ENCODE measurements at places on chromosomes 7 and 10.

GRCh38 chr7:5678295-5679047 lies 103.0 kb downstream of the RNF216 start:
- no peak for DNase-seq

GRCh38 chr7:154767821-154768415 lies 235.0 kb downstream of the PAXIP1 start:
- DNase-seq = no peak

DNA sequence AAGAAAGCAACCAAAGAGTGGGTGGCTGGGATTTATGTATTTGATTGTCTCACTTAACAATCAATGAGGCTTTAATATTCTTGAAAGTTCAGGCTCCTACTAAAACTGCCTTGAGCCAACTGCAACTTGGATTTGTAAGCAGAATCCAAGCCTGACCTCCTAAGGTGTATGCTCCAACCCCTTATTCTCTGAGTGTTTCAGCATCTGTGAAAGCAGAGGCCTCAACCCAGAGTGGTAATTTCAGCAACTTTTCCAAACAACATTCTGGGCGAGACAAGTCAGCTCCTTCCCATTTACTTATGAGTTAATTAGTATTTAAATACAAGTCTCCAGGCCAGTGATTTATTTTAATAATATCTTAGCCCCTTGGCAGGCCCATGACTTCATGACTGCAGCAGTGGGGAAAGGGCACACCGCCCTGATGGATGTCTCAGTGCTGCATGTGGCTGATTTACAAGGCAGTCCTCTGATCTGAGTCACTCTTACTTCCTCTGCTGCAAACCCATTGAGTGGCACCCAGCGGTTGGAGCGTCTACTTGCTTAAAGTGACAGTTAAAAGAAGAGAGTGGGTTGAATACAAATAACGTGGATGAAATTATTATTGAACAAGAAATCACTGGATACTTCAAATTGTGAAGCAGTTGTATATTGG lies 209.1 kb downstream of the TRIL start:
- DNase-seq = no peak

DNA sequence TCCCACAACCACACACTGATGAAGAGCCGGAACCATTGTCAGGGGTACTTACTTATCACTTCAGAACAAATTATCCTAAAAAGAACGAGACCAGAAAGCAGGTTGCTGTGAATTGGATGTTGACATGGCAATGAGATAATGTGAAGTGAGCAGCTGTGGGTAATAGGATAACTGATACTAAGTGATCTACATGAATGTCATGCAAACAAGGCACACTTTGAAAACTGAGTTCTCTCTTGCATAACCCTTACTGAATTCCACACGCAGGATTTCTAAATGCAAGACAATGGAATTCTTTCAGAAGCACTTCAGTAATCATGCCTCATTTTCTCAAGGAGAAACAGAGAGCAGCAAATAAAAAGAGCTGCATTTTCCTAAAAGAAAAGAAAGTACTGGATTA lies 242.5 kb upstream of the TMEM229A start:
- DNase-seq = no peak

GRCh38 chr7:138029941-138030340 lies 28.1 kb upstream of the CREB3L2 start:
- no peak for DNase-seq

DNA sequence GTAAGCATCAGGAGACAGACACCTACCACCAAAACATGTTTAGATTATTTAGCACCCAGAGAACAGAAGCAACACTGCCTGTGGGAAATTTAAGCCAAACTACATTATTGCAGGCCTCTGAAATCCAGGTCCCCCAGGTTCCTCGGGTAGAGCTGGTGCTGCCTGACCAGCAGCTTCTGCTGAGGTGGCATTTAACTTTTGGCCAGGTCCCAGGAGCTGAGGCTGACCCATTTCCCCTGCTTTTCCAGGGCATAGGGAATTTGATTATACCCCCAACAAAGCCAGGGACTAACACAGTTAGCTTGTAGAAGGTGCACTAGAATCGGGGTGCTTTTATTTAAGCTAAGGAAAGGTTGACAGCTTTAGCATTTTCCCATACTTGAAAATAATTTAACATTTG lies 4.7 kb downstream of the LRRC4 start:
- no peak for DNase-seq

GRCh38 chr7:37971491-37971890 lies 51.1 kb downstream of the EPDR1 start:
- DNase-seq = no peak

DNA sequence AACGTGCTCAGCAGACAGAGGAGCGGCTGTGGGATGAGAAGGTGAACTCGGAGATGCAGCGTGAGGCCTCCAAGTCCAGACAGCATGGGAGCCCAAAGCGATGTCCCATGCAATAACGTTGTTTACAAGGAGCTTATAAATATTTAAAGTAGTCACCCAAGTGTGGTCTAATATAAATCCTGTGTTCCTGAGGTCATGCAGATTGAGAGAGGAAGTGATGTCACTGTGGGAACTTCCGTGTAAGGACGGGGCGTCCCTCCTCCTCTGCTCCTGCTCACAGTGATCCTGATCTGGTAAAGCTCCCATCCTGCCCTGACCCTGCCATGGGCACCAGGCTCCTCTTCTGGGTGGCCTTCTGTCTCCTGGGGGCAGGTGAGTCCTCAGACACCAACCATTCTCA lies 94.7 kb upstream of the PRSS58 start:
- no peak for DNase-seq

GRCh38 chr10:21885940-21886339 lies 117.6 kb downstream of the DNAJC1 start:
- DNase-seq = no peak

GRCh38 chr10:71995887-71996575 lies 31.8 kb downstream of the CHST3 start:
- DNase-seq = no peak

DNA sequence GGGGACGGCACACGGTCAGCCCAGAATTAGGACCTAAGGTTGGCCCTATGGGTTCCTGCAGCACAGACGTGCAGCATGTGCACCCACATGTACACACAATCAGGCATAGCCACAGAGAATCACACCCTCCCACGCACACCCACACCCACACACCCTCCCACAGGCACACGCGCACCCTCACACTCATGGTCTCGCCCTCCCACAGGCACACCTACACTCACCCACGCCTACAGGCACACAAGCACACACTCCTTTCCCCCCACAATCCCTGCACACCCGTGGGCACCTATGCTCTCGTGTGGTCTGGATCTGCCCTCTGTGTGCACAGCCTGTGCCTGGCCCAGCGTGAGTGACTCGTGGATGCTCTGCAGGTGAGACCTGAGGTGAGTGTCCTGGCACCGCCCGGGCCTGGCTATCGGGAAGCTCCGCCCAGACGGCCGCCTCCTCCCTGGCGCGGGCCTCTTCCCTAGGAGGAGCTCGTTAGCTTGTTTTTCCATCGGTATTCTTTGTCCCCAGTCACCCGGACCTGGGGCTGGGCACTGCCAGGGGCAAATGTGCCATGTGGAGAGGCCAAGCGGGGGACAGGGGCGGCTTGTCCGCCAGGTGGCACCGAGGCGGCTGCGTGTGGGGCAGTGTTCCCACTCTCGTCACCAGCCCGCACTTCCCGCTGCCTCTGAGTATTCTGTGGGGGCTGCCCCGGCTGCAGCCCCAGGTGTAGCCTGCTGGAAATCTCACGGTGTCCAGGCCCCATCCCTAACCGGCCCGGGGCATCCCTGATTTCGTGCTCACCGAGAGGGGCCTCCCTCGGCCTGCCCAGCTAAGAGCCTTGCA lies 110.2 kb upstream of the FAM20C start:
- DNase-seq = no peak

DNA sequence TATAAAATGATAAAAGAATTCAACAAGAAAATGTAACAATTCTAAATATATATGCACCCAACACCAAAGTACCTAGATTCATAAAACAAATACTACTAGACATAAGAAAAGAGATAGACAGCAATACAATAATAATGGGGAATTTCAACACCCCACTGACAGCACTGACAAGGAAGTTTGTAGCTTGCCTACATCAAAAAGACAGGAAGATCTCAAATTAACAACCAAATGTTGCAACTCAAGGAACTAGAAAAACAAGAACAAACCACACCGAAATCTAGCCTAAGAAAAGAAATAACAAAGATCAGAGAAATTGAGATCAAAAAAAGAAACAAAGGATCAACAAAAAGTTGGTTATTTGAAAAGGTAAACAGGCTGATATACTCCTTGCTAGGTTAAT lies 36.5 kb upstream of the TNKS2 start:
- DNase-seq = no peak

- DNase-seq = no peak
Measured at GRCh38 chr10:29083096-29083495, 205.8 kb upstream of the LYZL1 start.

DNA sequence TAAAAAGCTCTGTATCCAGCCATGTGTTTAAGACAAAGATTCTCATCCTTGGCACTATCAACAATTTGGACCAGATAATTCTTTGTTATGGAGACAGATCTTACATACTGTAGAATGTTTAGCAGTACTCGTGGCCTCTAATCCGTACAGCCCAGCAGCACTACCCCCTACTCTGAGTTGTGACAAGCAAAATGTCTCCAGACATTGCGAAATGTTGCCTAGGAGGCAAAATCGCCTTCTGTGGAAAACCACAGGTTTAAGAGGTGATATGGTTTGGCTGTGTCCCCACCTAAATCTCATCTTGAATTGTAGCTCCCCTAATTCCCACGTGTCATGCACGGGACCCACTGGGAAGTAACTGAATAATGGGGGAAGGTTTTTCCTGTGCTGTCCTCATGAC lies 186.7 kb downstream of the CHCHD3 start:
- no peak for DNase-seq

DNA sequence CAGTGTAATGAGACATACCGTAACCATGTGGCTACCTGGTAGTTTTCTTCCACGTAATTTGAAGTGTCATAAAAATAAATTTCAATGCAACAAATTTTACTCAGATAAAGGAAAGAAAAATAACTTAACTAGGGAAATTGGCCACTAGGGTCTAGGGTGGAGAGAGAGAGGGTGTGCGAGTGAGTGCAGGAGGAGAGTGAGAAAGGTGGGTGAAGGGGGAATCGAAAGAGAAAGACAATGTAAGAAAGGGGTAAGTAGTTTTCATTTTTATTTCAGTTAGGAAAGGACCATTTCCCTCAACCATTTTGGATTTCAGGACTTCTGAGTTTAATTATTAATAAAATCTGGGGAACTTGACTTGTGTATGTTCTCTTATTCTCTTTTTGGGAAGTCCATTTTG lies 27.7 kb upstream of the GLI3 start:
- DNase-seq = no peak

- DNase-seq = no peak
Measured at GRCh38 chr7:15729746-15730145, 43.3 kb upstream of the MEOX2 start.

- DNase-seq = no peak
Measured at GRCh38 chr10:133379801-133380666, 972 bp downstream of the PAOX start.

DNA sequence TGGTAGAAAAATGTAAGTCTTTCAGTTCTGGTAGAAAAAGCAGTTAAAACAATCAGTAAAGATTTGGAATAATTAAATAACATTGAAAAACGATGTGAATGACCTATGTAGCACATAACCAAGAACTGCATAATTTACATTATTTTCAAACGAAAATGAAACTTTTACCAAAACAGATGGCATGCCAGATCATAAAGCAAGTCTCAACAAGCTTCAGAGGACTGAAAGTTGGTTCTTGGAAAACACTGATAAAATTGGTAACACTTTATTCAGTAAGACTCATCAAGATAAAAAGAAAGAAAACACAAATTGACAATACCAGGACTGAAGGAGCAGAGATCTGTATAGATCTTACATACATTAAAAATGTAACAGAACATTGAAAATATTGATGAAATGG lies 92.8 kb downstream of the VIPR2 start:
- DNase-seq = no peak

- DNase-seq = no peak
Measured at GRCh38 chr7:137674551-137675409, 172.0 kb downstream of the DGKI start.

GRCh38 chr7:141701489-141702046 lies 398 bp downstream of the DENND11 start:
- DNase-seq = peak; percentile 36

GRCh38 chr7:67301667-67302066 lies 305.0 kb downstream of the TYW1 start:
- DNase-seq = no peak

DNA sequence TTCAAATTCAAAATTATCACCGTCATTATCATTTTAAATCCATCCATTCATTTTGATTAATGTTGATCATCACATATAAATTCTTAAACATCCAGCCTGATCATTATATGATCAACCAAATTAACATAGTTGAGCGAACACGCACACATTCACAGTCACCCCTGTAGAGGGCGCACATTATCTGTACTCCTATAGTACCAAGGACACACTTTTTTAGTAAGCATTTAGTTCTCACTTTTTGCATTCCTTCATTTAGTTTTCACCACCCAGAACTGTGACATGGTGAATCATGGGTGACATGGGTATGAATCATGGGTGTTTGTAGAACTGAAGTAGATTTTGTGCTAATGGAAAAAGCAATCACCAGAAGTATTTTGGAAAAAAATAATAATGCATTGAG lies 26.0 kb upstream of the ZNF735 start:
- DNase-seq = no peak

- no peak for DNase-seq
Measured at GRCh38 chr7:115037128-115037802, 115.4 kb downstream of the MDFIC start.

DNA sequence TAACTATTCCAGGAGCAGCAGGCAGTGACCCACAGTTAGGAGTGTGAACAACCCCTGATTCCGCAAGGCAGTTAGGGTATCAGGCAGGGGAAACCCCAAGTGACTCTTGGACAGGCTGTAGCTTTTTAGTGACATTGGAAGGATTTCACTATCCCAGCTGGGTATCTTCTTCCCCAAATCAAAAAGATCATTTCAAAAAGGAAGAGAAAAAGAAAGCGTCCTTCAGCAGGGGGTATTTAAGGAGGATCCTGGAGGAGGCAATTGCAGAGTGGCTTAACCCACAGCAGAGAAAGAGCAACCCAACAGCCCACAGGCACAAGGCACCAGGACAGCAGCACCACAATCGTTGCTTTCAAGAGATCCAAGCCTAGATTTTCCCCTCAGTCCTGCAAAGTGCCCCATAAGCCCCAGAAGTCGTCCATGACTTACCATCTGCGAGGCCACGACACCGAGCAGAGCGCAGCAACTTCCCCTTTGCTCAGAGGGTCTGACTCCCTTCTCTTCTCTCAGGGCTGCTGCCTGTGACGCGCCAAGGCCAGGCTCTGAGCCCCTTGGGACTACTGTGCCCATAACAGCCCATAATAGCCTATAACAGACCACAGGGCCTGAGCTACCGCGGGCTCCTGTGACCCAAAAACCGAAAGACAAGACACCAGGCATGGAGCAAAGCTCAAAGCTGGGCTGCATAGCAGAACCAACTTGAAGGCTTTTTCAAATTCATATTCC lies 19.8 kb downstream of the PIK3AP1 start:
- DNase-seq = no peak

GRCh38 chr7:35348611-35349400 lies 94.9 kb upstream of the TBX20 start:
- DNase-seq = no peak
